Adipose tissue (tissue), 3 donors: ENCODE measurements at places on chromosomes 5 and 9. TPM values are rescaled to one million over a fixed set of nuclear protein-coding genes. Genes with fewer than 3 reads are reported as not detected.

Gene KDM3B
- polyA plus RNA-seq = 14.2 TPM

Gene IL9
- not detected for polyA plus RNA-seq

Gene UBAP2
- polyA plus RNA-seq = 8.0 TPM

Gene IFNA7
- not detected for polyA plus RNA-seq

Gene SHOC1
- not detected for polyA plus RNA-seq

Gene RIGI
- 3.7 TPM for polyA plus RNA-seq

Gene DRD1
- 0.39 TPM for polyA plus RNA-seq

Gene CNTFR
- polyA plus RNA-seq = 82.9 TPM

Gene FGFR4
- 0.56 TPM for polyA plus RNA-seq

Gene PRRT1B
- 0.34 TPM for polyA plus RNA-seq

Gene PDE6A
- not detected for polyA plus RNA-seq

Gene GOLM1
- 17.0 TPM for polyA plus RNA-seq

Gene SLC31A1
- polyA plus RNA-seq = 8.0 TPM

Gene DMAC1
- polyA plus RNA-seq = 8.8 TPM

Gene CCNO
- polyA plus RNA-seq = 8.2 TPM

Gene NR3C1
- 31.6 TPM for polyA plus RNA-seq

Gene CCDC152
- polyA plus RNA-seq = 0.92 TPM

Gene RAD23B
- 63.6 TPM for polyA plus RNA-seq

Gene LHX2
- polyA plus RNA-seq = 0.18 TPM

Gene TERT
- not detected for polyA plus RNA-seq

Gene CDH6
- 2.0 TPM for polyA plus RNA-seq

Gene ADRA1B
- polyA plus RNA-seq = 2.7 TPM

Gene TMEM174
- not detected for polyA plus RNA-seq

Gene CHD1
- 6.7 TPM for polyA plus RNA-seq

Gene KIF24
- 0.12 TPM for polyA plus RNA-seq

Gene COL15A1
- polyA plus RNA-seq = 61.5 TPM

Gene DAB2
- 74.2 TPM for polyA plus RNA-seq

Gene AFAP1L1
- 21.8 TPM for polyA plus RNA-seq

Gene FOXE1
- polyA plus RNA-seq = 0.02 TPM

Gene FOXD4L4
- not detected for polyA plus RNA-seq

Gene KLHL3
- polyA plus RNA-seq = 0.90 TPM

Gene FOXD4L6
- polyA plus RNA-seq = not detected

Gene SPIN1
- 38.5 TPM for polyA plus RNA-seq

Gene ENG
- polyA plus RNA-seq = 107 TPM

Gene STC2
- 2.0 TPM for polyA plus RNA-seq

Gene LOX
- polyA plus RNA-seq = 29.7 TPM

Gene SNAPC3
- 8.3 TPM for polyA plus RNA-seq

Gene LCN10
- polyA plus RNA-seq = 3.2 TPM

Gene SPINK4
- not detected for polyA plus RNA-seq

Gene STX17
- polyA plus RNA-seq = 8.0 TPM

Gene CAVIN4
- polyA plus RNA-seq = 0.10 TPM

Gene SKP1
- 627 TPM for polyA plus RNA-seq

Gene CDC20B
- not detected for polyA plus RNA-seq

Gene GMCL2
- not detected for polyA plus RNA-seq

Gene TMEM232
- polyA plus RNA-seq = 0.97 TPM
